ENCODE measurements at places on chromosomes 3 and 15.

GRCh38 chr3:64321747-64322146 is 96.5 kb upstream of the PRICKLE2 start:
- DNase-seq: no peak

DNA sequence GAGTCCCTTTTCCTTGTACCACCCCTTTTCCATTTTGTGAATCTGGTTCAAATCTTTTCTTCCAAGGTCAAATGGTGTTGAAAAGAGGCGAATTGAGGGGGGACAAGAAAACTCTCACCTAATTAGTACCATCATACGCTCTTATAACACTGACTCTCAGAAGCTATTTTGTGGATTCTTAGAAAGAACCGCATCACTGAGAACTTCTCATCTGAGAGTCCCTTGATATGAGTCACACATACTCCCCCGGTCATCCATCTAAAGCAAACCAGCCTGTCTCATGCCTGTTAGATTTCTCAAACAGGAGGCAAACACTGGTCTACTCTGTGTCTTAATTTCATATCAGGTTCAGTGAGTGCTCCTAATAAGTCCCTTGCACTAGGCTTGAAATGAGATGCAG is 76.5 kb upstream of the SPRED1 start:
- DNase-seq: no peak

DNA sequence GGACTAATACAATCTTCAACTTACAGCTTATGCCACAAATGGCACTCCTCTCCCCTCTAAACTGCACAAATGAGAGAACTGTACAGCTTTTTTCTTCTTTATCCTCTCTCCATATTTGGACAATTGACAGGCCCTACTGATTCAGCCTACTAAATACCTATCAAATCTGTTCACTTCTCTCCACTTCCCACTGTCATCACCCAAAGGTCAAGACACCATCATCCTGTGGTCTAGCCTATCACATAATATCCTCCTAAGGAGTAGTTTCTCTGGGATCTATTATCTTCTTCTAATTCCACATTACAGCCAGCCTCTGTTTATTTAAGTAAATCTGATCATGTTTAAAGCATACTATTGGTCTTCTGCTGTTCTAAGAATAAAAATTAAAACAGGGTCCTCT is 33.0 kb upstream of the SLC12A8 start:
- DNase-seq: no peak

- DNase-seq: no peak
Observed at GRCh38 chr3:127224118-127224517, 31.2 kb downstream of the PRR23E start.

DNA sequence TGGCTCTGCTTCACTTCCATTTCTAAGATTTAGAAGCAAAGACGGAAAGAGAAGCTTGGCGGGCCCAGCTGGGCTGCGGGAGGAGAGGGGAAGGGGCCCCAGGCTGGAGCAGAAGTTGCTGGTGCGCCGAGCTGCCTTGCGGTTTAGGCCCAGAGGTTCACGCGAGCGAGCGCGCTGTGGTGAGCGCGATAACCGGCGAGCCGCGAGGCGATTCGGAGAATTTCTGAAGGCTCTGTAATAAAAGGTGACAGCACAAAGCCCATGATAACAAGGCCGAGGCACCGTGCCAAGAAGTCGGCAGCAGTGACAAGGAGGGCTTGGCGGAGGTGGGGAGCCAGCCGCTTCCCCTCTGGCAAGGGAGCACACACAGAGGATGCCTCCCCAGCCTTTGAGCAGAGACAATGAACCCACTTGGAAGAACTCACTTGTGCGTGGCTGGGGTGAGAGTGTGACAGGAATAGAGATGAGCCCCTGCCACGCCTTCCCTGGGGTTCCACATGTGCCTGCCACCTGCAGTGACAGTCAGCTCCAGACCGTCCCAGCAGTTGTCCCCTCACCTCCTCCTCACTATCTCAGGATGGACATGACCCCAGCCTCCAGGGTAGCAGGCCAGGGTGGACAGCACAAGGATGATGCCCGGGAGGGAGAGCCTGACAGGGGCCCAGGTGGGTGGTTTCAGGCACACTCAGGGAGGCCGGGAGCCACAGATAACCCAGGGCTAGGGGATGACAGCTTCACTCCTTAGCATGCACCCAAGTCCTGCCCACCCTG is 315.2 kb downstream of the UACA start:
- no peak for DNase-seq

DNA sequence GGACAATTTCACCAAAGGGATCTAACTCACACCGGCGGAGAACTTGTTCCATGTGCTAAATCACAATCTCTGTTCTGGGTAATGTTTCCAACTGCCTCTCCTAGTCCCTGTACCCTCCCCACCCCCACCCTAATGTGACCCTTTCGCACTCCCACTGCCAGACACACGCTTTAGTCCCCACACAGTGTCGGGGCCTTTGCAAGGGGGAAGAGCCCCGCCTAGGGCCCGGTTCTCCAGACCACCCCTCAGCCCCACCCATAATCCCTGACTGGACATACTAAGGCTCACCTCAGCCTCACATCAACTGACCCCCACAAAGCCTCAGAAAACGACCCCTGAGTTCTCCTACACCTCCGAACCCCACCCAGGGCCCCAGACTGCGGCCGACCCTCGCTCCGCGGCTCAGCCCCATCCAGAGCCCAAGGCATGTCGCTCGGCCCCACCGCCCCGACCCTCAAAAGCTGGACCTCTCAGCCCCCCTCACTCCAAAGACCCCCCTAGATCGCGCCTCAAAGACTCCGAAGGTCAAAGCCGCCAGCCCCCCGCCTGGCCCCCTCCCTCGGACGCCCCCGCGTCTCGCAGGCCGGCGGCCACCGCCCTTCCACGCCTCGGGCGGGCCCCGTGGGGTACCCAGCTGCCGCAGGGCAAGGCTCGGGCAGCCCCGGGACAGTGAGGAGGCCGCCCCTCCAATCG is 72.0 kb upstream of the MAP4 start:
- DNase-seq: no peak

GRCh38 chr15:80551348-80551747 is 143.8 kb upstream of the ABHD17C start:
- DNase-seq: no peak
